ENCODE measurements at places on chromosomes 1 and 21.

DNA sequence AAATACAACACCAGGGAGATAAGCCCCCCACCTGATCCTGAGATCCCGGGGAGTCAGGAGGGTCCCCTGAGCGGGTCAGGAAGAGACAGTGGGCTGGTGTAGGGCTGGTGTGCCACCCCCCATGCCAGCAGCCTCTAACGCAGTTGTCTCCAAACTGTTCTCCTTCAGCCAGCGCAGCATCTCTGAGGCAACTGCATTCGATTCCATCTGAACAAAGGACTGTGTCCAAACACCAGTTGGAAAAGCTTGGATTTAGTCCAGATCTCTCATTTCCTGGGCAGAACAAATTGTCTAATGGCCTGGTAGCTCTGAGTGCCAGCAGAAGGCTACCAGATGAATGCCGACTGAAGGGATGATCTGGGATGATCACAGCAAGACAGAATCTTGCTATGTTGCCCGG lies 44.1 kb upstream of the EIF4G3 start:
- DNase-seq: no peak

GRCh38 chr1:20073256-20073655 lies 3.3 kb downstream of the PLA2G5 start:
- no peak for DNase-seq

DNA sequence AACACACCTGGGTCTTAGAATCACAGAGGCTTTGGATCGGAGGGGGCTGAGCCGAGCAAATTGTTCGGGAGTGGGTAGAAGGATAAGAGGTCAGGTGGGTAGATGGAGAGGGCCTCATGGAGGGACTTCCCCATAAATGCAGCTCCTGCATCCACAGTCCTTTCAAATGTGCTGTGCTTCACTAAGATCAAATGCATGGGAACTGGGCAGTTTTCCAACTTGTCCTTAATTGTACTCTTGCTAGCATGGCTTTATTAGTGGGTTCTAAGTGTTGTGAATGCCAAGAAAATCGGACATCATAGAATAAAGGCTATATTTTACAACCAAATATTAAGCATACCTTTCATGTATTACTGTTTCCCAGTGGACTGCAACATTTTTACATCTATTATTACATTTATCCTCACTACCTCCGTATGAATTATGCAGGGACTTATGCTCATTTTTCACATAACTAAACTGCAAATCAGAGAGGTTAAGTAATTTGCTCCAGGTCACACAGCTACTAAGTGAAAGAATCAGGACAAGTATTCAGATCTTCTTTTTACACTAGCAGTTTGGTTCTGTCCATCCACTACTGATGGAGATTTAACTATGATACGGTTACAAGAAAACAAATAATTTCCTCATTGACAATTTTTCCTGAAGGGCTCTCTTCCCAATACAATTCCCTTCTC lies 174.5 kb upstream of the RUNX1 start:
- DNase-seq: no peak

DNA sequence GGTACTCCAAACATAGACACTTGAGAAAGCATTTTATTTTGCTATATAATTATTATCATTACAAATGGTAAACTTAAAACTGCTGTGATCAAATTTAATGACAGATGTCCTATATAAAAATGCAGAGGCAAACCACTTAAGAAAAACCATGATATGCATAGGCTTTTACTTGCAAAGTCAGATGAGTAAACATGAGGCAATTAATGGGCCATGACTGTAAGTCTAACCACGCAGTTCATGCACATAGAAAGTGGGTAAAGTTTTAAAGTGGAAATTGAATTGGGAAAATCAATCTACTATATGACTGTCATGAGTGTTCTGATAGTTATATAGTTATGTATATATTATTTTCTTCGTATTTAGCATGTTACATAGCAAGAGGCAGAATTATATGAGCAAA lies 219.2 kb downstream of the PTPRC start:
- no peak for DNase-seq

GRCh38 chr1:116971258-116971860 lies 30.2 kb upstream of the CD101 start:
- no peak for DNase-seq

DNA sequence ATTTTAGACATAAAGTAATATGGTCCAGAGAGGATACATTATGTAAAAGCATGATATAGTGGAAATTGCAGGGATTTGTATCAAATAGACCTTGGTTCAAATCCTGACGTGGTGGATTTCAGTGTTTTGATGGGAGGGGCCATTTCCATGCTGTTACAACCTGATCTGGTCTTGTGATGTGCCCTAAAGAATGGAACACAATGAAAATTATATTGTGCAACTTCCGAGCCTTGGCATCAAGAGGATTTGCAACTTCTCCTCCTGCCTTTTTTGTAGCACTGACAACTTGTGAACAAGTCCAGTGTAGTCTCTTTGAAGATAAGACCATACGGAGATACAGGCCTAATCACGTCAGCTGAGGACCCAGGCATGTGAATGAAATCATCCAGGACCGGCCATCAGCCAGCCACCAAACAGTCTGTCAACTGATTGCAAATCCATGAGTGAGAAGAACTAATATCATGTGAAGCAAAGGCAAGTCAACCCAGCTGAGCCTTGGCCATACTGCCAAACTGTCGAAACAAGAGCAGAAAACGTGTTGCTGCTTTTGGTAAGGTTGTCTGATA lies 412.1 kb downstream of the DPYD start:
- DNase-seq: no peak

GRCh38 chr1:221718381-221719277 lies 23.3 kb downstream of the DUSP10 start:
- no peak for DNase-seq

All from effector memory CD8-positive, alpha-beta T cell (primary cell).